ENCODE measurements at places on chromosomes 12 and 14.

DNA sequence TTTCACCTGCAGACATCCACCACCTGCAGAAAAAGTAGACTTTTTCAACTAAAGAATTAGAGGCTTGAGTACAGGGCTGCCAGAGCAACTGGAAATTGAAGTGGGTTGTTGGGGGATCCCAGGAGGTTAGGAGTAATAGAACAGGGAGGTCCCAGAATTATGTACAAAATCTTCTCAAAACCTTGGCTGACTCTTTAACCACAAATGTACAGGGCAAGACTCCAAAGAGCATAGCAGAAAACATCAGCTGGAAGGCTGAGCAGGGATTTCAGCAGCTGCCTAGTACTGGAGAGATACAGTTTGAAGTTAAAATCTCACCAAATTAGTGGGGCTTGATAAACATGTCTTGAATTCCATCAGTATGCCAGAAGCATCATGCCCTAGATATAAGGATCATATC, 191.6 kb downstream of the CRADD start:
- DNase-seq = no peak

DNA sequence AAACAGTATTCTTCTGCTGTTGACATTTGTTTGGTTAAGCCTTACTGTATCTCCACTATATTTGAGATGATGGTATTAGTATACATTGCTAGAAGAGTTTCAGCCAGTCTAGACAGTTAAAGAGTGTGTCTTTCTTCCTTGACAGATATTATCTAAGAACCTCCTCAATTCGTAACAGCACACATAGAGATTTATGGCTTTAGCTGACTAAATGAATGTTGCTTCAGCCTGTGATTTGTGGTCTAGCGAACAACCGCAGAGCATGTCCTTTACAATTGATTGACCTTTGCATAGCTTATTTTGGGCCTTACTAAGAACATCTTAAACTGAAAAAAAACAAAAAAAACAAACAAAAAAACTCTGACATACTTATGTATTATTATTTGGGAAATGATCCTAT, 122.2 kb downstream of the DAAM1 start:
- DNase-seq = no peak

DNA sequence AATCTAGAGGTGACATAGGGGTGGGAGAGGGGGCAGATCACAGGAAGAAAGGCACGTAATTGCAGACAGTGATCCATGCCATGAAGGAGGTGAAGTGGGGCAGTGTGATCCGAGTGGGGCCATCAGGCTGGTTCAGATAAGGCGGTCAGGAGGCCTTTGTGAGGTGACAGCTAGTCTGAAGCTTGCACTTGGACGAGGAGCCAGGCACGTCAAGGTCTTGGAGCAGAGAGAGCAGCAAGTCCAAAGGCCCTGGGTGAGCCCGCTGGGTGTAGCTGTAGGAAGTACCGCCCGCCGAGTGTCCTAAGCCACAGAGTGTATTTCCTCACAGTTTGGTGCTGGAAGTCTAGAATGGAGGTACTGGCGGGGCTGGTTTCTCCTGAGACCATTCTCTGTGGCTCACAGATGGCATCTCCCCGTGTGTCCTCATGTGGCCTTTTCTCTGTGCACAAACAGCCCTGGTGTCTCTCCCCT, 23.6 kb downstream of the RHOF start:
- no peak for DNase-seq

DNA sequence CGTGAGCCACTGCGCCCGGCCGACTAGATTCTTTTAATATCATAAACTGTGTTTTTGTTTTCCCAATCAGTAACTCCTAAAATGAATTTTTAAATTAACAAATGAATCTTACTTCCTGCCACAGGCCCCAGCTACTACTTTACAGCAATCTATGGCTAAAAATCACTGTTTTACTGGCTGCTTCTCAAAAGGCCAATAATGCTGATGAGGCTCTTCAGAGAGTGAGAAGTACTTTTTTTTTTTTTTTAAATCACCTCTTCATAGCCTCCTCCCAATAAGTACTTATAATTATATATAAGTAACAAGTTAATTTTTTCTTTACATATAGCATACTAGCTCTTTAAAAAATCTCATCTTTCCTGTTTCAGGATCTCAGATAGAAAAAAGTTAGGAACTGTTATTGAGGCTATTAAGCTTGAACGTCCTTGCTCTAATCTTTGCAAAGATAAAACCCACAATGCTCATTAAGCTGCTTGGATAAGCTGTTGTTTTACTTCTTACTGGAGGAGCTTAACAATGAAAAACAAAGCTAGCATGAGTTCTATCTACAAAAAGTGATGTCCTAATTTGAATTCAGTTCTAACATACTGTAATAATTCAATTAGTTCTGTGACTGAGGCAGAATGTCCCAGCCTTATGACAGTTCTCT, 12.8 kb upstream of the WDR20 start:
- no peak for DNase-seq

- DNase-seq = no peak
These were observed 50.1 kb downstream of the RFX4 start for GRCh38 chr12:106632797-106633450.

DNA sequence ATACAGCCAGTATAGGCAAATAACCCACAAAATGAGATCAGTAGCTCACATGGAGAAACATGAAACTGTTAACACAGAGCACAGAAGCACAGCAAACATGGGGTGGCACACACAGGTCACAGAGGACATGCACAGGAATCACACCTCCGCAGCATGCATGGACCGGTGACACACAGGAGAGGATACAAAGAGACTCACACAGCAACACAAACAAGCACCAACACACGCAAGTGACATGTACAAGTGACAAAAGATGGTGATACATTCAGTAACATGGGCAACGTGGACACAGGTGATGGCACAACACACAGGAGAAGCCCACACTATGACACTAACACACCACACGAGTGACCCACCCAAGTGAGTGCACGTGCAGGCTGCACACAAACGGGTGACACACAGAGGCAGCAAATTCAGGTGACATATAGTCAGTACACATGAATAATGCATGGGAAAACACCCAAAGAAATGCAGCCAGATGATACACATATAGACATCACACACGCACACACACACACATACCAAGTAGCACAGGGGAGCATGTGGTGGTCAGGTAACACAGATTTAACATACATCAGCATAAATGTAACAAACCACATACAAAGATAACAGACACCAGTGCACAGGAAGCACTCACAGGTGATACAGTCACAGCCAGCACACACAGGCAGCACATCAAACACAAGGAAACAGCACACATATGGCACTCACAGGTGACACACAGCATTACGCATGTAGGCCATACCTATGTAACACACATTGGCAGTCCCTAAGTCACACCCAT, 216.0 kb upstream of the SFSWAP start:
- DNase-seq = no peak

DNA sequence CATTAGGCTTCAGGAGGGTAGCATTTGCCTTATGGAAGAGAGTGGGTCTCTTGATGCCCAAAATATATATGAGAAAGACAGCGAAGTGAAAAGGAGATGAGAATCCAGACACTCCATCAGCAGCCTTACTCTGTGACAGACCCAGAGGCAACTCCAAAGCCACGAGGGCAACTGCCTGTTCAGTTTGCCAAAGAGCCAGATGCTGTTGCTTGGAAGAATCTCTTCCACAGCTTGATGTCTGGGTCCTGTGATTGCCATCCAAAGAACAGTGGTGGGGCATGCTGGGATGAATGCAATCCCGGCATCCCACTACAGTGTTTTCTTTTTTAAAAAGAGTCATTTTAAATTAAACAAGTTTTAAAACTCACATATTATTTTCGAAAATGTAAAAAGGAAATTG, 10.9 kb upstream of the OTX2 start:
- no peak for DNase-seq
